HCEC 1CT (cell line): ENCODE measurements at places on chromosomes 5 and 9.
A peak's percentile ranks its signal among the peaks of the same experiment; 100 is the strongest.

DNA sequence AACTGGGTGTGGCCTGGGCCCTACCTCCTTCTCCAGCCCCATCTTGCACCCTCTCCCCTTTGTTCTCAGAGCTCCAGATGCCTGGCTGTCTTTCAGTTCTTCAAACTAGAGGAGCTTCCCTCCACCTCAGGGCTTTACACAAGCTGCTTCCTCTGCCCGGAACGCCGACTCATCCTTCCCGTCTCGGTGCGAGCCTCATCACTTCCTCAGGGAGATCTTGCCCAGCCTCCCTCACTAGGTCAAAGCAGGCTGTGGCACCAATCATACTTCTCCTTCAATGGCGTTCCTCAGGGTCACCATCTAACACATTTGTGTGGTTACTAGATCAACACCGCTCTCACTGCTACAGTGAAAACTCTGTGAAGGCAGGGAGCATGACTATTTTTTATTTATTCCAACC is 56.2 kb upstream of the ZSWIM6 start:
- peak; percentile 83 for DNase-seq

- DNase-seq, result peak; percentile 19
These were observed 35.5 kb upstream of the B4GALT1 start for GRCh38 chr9:33202552-33203201.

DNA sequence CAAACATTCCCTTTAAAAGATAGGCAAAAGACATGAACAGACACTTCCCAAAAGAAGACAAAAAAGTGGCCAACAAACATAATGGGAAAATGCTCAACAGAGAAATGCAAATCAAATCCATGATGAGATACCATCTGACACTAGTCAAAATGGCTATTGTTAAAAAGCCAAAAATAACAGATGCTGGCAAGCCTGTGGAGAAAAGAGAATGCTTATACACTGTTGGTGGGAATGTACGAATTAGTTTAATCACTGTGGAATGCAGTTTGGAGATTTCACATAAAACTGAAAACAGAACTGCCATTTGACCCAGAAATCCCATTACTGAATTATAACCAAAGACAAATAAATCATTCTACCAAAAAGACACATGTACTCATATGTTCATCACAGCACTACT is 58.3 kb upstream of the WDR41 start:
- no peak for DNase-seq

DNA sequence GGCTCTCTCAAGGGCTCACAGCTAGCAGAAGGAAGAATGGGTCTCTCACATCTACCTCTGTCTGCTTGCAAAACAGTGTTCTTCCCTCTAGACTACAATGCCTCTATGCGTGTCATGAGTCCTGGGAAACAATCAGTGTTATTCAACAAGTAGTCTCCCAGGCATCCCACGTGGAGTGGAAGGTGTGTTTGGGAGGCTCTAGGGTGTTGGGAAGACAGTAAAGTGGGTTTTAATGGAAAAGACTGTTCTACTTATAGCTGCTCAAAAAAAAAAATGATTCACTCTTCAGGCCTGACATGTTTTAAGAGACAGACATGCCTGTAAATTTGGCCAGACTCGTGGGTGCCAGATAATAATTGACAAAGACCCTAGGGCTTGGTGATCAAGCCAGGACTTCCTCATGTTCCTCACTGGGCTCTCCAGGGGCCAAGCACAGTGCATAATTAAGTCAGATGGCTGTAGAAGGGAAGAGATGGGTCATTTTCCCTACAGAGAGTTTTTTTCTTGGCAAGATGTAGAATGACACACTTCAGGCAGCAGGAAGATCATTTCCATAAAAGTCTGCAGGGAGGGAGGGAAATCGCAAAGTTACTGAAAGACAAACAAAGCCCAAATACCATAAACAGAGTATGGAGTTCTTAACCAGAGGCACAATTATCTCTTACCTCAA is 246.4 kb downstream of the ACTL7B start:
- DNase-seq, result no peak

GRCh38 chr9:88418025-88418424 is 29.8 kb downstream of the SPIN1 start:
- DNase-seq, result no peak

DNA sequence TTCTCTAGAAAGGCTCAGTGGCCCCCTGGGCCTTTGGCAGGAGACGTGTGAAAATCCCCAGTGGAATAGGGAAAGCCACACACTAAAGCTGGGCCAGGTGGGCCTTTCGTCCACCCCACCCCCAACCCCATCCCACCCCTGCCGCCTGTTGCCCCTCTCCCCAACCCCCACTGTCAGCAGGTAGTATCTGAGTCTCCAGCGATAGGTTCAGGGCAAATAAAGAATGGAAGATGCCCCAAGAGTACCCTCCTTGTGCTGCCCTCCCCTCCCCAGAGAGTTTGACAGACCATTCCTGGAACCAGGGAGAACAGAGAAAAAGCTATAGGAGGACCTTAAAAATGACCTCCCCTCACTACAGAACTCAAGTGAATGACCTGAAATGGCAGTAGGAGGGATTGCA is 36.7 kb upstream of the UBE2D2 start:
- DNase-seq, result no peak

- DNase-seq, result peak; percentile 34
These were observed 100.5 kb upstream of the SNX2 start for GRCh38 chr5:122674385-122674784.

DNA sequence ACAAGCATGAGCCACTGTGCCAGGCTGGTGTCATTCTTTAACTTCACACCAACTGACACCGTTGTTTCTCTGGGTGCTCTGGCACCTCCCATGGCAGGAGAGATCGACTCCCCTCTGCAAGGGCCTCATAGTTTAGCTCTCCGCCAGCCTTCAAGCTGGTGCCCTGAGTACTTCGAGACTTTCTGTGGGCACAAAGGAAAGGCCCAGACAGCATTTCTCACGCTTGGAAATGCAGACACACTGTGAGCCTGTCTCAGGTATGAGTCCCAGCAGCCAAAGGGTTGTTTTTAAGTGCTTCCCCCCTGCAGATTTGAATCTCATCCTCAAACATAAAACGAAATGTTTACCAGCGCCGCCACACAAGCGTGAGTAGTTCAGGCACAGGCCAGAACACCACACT is 11.1 kb upstream of the TCF7 start:
- DNase-seq, result no peak
